ENCODE measurements at places on chromosomes 6 and 20. TPM values are rescaled to one million over a fixed set of nuclear protein-coding genes. Genes with fewer than 3 reads are reported as not detected.

CLPSL2 gene
- not detected for total RNA-seq

PBOV1 gene
- total RNA-seq: not detected

TUBE1 gene
- total RNA-seq: 39.1 TPM

BMP5 gene
- not detected for total RNA-seq

PCK1 gene
- not detected for total RNA-seq

ETV7 gene
- 0.51 TPM for total RNA-seq

SPATS1 gene
- total RNA-seq: not detected

PRPF6 gene
- 55.5 TPM for total RNA-seq

C20orf144 gene
- total RNA-seq: 0.29 TPM

All from activated CD8-positive, alpha-beta T cell treated with anti-CD3 and anti-CD28 coated beads for 36 hours (primary cell).